ENCODE measurements at places on chromosomes 7 and 10.

DNA sequence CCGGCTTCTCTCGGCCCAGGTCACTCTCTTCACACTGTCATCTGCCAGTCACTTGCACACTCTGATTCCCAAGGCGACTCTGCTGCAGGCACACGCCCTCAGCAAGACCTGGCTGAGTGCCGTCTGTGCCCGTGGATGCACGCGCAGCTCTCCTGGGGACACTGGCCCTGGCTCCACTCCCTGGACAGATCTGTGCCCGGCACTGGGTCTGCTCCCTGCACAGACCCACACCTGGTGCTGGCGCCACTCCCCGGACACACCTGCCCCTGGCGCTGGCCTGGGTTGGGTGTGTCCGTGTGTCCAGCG, 133.2 kb downstream of the DNAJB6 start:
- no peak for DNase-seq

DNA sequence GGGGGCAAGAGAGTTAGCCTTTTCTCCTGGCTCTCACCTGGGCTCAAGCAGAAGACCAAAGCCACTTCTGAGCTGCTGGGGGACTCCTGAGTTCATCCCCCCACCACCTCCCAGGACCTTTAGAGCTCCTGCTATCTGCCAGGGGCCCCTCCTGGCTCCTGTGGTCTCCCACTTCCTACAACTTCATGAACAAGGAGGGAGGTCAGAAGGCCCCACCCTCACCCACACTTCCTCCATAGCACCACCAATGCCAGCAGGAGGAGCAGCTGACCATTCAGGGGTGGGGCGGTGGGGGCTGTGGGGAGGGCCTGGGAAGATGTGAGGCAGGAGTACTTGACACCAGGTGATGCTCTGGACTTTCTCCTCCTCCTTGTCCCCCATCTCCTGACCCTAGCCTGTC, 32.6 kb upstream of the ADCYAP1R1 start:
- DNase-seq = no peak

DNA sequence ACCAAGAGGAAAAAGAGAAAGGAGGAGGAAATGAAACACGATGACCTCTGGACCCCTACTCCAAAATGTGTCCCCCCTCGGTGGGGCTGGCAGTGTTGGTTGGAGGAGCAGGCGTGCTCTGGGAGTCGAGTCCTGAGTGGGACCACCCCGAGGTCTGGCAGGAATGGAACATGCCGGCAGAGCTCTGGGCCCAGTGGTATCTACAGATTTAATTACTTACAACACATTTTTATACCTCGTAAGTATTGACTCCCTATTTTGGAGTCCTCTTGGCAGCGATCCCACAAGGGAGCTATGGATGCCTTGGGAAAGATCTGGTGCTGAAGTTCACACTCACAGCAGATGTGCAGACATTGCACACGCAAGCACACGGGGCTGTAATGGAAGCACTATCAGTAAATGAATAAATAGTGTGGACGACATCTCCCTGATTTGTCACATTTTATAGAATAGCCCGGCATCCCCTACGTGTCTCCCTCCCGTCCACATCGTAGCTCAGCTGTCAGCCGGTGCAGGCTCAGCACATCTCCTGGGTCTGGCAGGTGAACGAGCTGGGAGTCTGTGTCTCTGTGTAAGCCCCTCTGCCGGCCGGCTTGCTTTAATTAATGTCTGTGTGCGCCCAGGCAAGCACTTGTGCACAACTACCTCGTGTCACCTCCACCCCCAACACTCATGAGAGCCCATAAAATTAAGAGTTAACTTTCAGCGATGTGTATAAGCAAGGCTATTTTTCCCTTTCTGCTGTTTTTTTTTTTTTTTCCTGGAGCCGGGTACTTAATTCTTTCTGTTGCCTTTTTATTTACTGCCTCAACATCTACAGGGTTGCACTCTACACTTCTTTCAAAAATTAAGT, 603.2 kb downstream of the LRMDA start:
- DNase-seq = peak; percentile 56

GRCh38 chr7:22604246-22604645, 104.3 kb upstream of the STEAP1B start:
- DNase-seq = no peak

DNA sequence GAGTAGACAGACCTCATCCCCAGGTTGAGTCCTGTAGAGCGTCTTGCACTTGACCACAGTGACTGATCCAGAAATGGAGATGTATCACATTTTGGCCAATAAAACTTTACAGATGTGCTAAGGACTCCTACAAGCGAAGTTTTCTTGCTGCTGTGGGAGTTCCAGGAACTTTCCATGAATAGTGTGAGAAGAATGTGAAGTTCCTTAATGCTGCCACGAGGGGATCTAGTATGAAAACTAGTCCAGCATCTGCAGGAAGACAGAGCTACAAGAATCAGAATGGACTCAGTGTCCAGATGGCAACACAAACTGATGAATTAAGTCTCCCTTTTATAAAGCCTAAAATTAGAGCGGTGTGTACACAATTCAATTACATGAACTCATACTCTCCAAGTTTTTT, 14.8 kb upstream of the LSM8 start:
- DNase-seq = no peak

GRCh38 chr7:94374721-94375566, 19.8 kb upstream of the COL1A2 start:
- DNase-seq = peak; percentile 29

DNA sequence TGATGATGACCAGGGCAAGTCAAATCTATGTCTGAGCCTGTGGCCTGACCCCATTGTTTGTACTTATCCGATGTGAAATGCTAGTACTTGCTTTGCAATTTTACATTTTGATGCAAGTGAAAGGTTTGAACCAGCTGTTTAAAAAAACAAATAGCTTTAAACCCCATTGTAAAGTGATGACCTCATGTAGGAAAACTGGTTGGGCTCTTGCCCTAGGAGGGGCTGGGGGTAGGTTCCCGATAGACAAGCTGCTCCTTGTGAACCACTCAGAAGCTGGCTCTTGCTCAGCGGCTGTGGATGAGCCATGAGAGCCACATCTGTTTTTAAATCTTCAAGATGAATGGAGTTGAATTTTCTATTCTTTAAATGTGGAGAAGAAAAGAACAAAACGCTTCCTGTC, 185.3 kb downstream of the WDR11 start:
- DNase-seq = no peak

- DNase-seq = no peak
Observed at GRCh38 chr10:103856797-103857170, 1.4 kb upstream of the SH3PXD2A start.

- no peak for DNase-seq
Observed at GRCh38 chr10:116683166-116683565, 59.2 kb downstream of the HSPA12A start.

- peak; percentile 86 for DNase-seq
Observed at GRCh38 chr10:76984559-76985443, 652.8 kb downstream of the KCNMA1 start.

- DNase-seq = no peak
Observed at GRCh38 chr7:7323352-7323751, 141.0 kb downstream of the C1GALT1 start.

DNA sequence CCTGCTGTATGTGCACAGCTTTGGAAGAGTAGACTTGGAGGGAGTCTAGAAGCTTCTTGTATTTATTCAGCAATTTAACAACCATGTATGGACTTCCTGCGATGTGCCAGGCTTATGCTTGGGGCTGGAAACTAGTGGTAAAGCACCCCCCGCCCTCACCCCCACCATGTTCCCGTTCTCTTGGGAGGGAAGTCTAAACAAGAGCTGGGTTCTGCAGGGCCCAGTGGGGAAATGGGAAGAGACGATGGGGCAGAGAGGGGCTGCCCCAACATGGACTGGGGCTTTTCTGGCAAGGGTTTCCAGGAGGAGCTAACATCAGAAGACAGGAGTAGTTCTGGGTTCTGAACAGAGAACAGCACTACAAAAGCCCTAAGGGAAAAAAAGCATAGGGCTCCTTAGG, 8.0 kb downstream of the RASSF4 start:
- DNase-seq = no peak

- no peak for DNase-seq
Observed at GRCh38 chr10:32943854-32944661, 14.0 kb downstream of the ITGB1 start.
